ENCODE measurements at places on chromosomes 7 and 10.

DNA sequence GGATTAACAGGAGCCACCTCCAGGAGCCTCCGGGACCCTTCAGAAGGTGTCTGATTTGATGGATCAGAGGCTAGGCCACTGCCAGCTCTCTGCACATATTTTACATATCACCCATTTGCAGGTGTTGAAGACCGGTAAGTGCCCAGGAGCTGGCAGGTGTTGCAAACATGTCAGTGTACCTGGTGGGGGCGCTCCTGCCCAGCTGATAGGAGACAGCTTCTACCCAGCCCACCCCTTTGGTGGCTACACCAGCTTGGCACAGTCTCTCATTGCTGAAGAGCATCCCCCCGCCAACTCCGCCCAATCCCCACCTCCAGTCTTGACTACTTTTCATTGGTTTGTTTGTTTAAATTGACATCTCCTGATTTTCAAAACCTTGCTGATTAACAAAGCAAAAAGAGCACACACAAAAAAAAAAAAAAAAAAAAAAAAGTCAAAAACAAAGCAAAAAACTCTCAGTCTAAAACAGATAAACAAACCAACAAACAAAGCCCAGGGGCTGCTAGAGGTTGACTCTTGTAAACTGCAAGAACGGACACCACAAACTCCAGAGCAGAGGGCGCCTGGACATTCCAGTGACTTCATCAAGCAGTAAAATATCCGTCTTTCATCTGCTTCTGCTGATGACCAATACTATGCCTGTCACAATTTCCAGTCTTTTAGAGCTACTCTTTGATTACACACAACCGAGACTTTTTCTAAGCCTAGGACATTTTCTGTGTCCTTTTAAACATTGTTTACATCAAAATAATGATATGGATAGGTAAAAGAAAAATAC lies 275.3 kb downstream of the NRG3 start:
- peak; percentile 2 for DNase-seq

DNA sequence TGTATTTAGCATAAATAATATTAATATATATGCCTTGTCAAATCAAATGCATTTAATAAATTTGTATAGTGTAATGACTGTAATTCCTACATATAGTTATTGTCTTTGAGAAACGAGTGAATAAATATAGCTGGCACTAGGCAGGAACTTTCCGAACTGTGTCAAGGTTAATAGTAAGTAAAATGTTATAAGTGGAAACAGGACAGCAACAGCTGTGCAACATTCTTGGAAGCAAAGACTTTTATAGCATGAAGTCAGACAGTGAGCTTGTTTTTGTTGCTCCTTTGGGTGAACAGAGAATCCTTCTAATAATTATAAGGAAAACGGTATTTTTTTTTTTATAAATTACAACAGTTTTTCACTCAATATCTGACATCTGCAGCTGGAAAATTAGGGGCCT lies 14.0 kb upstream of the EXOC6 start:
- no peak for DNase-seq

GRCh38 chr10:88805361-88805760 lies 2.8 kb downstream of the LIPM start:
- DNase-seq = no peak

DNA sequence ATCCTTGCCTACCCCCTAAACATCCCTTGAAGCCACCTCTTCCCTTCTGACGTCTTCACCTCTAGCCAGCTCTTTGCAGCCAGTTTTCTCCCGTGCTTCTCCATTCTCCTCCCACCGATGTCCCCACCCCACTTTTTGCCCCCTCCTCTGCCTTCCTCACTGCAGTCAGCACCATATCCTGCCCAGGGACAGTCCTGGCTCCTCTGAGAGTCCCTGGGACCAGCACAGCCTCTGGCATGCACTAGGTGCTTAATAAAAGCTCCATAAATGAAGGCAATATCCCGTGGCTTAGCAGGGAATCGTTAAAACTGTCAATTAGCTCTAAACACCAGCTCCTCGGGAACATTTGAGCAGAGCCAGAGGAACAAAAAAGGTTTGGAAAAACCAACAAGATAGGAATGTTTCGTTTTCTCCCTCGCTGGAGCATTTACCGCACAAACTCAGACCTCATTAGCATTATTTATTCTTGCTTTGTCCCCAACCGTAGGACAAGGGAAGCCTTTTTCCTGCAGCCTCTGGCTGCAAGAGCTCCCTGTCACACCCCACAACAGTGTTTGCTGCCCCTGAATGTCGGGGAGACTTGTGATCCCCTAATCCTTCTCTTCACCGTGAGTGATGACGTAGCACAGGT lies 16.1 kb downstream of the MYL10 start:
- no peak for DNase-seq

DNA sequence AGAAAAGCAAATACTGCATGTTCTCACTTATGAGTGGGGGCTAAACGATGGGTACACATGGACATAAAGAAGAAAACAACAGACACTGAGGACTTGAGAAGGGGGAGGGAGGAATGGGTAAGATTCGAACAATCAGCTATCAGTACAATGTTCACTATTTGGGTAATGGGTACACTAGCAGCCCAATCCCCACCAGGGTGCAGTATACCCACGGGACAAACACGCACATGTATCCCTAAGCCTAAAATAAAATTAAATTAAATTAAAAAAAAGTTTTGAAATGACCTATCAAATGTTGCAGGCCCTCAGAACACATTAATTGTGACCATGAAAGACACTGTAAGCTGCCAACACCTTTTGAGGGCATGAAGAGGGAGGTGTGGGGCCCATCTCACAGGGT lies 316.0 kb downstream of the WDR37 start:
- no peak for DNase-seq

- DNase-seq = peak; percentile 32
These were observed 18.5 kb downstream of the PRKCQ start for GRCh38 chr10:6561552-6561951.

GRCh38 chr10:91969297-91969696 lies 45.7 kb downstream of the BTAF1 start:
- DNase-seq = no peak

DNA sequence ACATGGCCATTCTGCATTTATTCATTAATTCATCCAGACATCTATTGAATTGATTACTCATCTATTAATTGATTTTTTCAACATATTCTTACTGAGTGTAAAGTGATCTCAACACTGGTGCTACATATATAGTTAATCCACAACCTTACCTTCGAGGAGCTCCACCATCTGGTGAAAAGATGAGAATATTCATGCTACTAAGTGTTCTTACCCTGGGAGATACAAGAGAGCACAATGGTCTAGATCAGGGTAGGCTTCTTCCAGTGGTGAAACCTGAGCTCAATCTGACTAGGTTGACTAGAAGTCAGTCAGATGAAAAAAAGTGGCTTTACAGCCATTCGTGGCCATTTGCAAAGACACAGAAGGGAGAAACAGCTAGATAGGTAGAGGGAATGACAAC lies 507.4 kb downstream of the ANKRD7 start:
- DNase-seq = no peak

- DNase-seq = peak; percentile 68
These were observed 1.7 kb upstream of the SUMF2 start for GRCh38 chr7:56062382-56062781.

DNA sequence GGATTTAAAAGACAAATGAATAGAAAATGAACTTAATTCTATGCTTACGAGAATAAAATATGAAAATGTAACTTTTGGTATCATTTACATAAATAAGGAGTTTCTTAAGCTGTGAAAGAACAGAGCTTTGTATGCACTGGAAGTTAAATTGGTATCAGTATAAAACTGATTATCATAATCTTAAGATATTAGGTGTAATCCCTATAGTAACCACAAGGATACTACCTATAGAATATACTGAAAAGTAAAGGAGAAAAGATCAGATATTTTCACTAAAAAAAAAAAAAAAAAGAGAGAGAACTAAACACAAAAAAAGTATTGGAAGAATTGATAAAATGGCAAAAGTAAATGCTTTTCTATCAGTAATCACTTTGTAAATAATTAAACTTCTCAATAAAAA lies 100.1 kb downstream of the TWIST1 start:
- no peak for DNase-seq

DNA sequence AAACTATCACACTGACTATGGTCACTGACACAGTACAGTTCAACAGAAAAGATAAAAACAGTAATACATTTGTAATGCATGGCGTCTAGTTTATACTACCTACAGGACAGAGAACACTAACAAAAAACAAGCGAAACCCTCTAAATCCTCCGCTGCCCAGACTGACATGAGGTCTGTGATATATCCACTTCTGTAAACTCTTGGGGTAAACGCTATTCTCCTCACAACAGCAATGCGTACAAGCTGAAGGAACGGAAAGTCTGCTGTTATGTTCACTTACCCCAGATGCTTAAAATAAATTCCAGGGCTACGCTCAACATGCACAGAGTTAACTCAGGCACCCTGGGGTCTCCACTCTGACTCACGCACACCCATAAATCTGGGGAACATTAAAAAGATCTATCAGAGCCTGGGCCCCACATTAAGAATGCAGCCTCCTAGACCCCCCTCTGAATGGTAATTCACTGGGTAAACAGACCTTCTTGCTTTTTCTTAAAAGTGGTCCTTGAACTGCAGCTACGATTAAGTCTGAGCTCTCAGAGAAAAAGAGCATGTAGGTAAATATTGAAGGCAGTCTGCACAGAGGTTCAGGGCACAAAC lies 105.6 kb downstream of the CTBP2 start:
- no peak for DNase-seq

DNA sequence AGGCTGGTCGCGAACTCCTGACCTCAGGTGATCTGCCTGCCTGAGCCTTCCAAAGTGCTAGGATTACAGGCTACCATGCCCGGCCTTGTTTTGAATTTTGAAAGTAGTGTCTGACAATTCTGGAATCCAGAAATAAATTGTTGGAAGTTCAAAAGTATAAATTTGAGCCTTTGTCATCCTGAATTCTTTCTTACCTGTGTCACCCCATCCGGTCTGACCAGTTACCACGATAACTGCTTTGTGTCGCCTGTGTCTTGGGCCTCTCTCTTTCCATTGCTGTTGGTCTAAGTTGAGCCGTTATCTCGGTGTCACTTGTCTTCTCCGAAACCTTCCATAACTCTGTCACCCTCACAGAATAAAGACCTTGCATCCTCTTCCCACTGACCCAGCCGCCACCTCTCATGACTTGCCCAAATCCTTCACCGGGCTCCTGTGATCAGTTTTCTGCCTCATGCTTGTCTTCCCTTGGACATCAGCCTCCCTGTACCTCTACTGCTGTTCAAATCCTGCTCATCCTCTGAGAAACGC lies 18.6 kb downstream of the CUL1 start:
- no peak for DNase-seq

GRCh38 chr7:96219378-96220130 lies 102.3 kb downstream of the SLC25A13 start:
- DNase-seq = no peak

- DNase-seq = no peak
These were observed 247.3 kb upstream of the LRRTM3 start for GRCh38 chr10:66678521-66678920.

- no peak for DNase-seq
These were observed 227.7 kb downstream of the CRPPA start for GRCh38 chr7:16193631-16194030.

DNA sequence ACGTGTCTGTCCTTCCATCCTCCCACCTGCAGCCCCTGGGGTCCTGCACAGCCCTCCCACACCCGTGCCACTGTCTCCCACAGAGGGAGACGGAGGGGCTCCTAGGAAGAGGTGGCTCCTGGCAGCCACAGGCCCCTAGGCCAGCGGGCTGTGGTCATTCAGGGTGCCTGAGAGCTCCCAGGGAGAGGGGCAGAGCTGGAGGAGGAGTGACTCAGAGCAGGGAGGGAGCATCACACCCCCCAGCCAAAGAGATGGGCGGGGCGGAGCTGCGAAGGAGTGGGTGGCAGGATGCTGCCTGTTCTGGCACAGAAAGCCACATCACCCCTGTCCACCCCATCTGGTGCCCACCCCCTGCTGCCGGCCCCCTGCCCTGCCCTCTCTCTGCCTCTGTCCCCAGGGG lies 50.5 kb downstream of the STK32C start:
- DNase-seq = peak; percentile 13

DNA sequence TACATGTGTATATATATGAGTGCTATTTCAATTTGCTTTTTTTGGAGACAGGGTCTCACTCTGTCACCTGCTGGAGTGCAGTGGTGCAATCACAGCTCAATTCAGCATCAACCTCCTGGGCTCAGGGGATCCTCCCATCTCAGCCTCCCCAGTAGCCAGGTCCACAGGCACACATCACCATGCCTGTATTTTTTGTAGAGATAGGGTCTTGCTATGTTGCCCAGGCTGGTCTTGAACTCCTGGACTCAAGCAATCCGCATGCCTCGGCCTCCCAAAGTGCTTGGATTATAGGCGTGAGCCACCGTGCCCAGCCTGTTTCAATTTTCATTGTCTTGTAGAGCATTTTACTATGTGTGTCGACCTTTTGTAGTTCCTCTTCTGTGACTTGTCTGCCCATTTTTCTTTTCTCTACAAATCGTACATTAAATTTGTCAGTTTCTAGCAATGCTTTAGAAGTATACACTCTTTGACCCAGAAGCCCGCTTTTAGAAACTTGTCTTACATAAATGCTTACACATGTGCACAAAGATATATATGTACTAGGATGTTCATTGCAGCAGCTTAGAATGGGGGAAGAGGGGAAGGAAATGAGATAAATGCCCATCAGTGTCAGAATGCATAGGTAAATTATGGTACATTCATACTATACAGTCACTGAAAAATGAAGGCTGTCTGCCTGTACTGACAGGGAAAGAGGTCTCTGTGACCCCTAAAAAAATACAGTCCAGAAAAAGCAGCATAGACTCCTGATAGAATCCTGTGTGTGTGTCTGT lies 12.2 kb upstream of the RFC2 start:
- no peak for DNase-seq

GRCh38 chr10:21368022-21368582 lies 157.4 kb downstream of the SKIDA1 start:
- no peak for DNase-seq

GRCh38 chr10:85609509-85609908 lies 757.1 kb downstream of the GRID1 start:
- DNase-seq = no peak

GRCh38 chr10:80070057-80070456 lies 8.4 kb upstream of the TMEM254 start:
- DNase-seq = no peak

- no peak for DNase-seq
These were observed 25.2 kb upstream of the OTUD1 start for GRCh38 chr10:23413629-23414089.

GRCh38 chr7:148553979-148554378 lies 36.6 kb upstream of the C7orf33 start:
- DNase-seq = no peak

- no peak for DNase-seq
These were observed 125.7 kb downstream of the PRPF18 start for GRCh38 chr10:13712476-13712836.

DNA sequence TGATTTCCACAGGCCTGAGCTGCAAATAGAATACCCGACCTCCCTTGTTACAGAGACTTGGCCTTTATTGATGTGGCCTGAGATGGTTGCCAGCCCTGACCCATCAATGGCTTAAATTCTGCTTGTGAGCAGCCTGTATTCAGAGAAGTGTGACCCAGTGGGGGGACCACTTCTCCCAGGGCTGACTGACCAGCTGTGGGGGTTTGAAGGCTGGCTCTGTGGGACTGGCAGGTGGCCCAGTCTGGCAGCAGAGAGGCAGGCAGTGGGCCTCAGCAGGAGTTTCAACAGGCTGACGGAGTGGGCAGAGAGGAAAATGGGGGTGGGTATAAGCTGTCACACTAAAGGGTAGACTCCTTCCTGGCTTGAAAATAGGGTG lies 12.2 kb upstream of the PPIF start:
- no peak for DNase-seq
